Uterus (tissue), 4 donors: ENCODE measurements at places on chromosomes 16 and 17. TPM values are rescaled to one million over a fixed set of nuclear protein-coding genes. Genes with fewer than 3 reads are reported as not detected.
A peak's percentile ranks its signal among the peaks of the same experiment; 100 is the strongest.

- no peak overlapping the region for H3K4me3 ChIP-seq
- H3K36me3 ChIP-seq, result no peaks in the 10 kb centered on the region
- peaks cover 4% of the 10 kb centered on the region for H3K4me1 ChIP-seq
- H3K27me3 ChIP-seq, result no peaks in the 10 kb centered on the region
- no peak for DNase-seq
Measured at GRCh38 chr17:18925187-18925586, 26.8 kb upstream of the SLC5A10 start.

DNA sequence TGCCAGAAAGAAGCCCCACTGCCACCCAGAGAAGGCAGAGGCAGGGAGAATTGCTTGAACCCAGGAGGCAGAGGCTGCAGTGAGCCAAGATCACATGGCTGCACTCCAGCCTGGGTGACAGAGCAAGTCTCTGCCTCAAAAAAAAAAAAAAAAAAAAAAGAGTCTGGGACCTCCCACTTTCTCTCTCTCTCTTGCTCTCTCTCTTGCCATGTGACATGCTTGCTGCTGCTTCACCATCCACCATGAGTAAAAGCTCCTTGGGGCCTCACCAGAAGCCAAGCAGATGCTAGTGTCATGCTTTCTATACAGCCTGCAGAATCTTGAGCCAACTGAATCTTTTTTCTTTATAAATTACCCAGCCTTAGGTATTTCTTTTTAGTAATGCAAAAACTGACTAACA lies 21.5 kb upstream of the SRSF1 start:
- no peak for DNase-seq
- no peaks in the 10 kb centered on the region for H3K36me3 ChIP-seq
- H3K4me3 ChIP-seq, result no peak overlapping the region
- H3K27ac ChIP-seq, result no peak overlapping the region
- H3K27me3 ChIP-seq, result no peaks in the 10 kb centered on the region

ADAMTS18 gene
- 5.3 TPM for total RNA-seq

DNA sequence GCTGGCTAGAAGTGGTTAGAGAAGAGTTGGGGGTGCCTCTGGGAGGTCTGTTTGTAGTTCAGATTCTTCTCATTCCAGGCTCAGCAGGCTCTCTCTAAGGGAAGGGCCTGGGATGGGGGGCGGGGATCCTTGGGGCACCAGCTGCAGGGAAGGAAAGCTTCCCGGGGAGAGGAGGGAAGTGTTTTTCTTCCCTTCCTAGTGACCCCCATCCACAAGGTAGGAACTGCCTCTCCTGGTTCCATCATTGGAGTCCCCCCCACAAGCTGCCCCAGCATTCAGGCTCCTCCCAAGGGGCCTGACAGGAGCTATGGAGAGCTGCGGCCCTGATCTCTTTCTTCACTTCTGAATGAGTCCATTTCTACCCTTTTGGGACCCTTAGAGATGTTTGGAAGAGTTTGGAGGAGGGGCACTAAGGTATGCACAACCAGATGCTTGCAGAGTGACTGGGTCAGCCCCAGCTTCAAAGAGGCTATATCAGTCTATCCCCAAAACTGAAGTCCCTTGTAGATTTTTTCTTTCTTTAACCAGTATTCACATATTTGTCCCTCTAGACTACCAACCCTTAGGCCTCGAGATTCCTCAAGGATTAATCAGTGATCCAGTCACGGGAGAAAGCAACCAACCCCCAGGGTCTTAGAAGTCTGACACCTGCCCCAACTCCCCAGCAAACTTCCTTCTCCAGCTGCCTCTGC lies 13.9 kb upstream of the FZD2 start:
- H3K27me3 ChIP-seq, result no peaks in the 10 kb centered on the region
- H3K27ac ChIP-seq, result no peak overlapping the region
- DNase-seq, result no peak
- no peaks in the 10 kb centered on the region for H3K36me3 ChIP-seq

DNA sequence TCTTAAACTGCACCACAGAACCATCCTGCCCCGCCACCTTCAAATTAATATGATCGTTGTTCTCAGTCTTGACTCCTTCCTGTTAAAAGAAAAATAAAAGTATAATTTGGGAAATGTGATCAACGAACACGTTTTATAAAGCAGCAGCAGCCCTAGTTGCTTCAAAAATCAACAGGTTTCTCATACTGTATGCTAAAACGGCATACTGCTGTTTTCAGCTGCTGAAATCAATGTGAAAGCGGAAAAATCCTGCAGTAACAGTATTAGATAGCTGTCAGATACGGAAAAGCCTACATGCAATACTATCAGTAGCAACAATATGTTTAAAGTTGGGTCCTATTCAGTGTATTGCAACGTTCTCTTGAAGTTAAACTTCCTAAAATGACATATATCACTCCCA lies 1.6 kb downstream of the SUMO2 start:
- H3K27me3 ChIP-seq, result no peaks in the 10 kb centered on the region
- H3K4me1 ChIP-seq, result no peaks in the 10 kb centered on the region
- peak overlapping the region; percentile 83 for H3K4me3 ChIP-seq
